Suprapubic skin (tissue), 4 donors: ENCODE measurements at places on chromosomes 5 and 9. TPM values are rescaled to one million over a fixed set of nuclear protein-coding genes. Genes with fewer than 3 reads are reported as not detected.

The PCDHGA12 gene
- 13.4 TPM for total RNA-seq

The IARS1 gene
- total RNA-seq = 78.9 TPM

The HAND1 gene
- not detected for total RNA-seq

GRCh38 chr9:27475057-27475595 is 49.0 kb upstream of the IFNK start:
- no peak overlapping the region for H3K4me3 ChIP-seq
- DNase-seq = no peak
- H3K27me3 ChIP-seq = no peaks in the 10 kb centered on the region
- no peaks in the 10 kb centered on the region for H3K36me3 ChIP-seq
- no peak overlapping the region for H3K27ac ChIP-seq
- H3K4me1 ChIP-seq = peaks cover 25% of the 10 kb centered on the region

- no peak overlapping the region for H3K4me3 ChIP-seq
- no peaks in the 10 kb centered on the region for H3K27me3 ChIP-seq
- no peak overlapping the region for H3K27ac ChIP-seq
These were observed 129.4 kb downstream of the FBN2 start for GRCh38 chr5:128408622-128409021.
